ENCODE measurements at places on chromosomes 6 and 20.

GRCh38 chr6:74091136-74091793, 395.3 kb downstream of the CD109 start:
- peak; percentile 54 for DNase-seq

GRCh38 chr6:148596891-148597455, 149.9 kb upstream of the UST start:
- no peak for DNase-seq

DNA sequence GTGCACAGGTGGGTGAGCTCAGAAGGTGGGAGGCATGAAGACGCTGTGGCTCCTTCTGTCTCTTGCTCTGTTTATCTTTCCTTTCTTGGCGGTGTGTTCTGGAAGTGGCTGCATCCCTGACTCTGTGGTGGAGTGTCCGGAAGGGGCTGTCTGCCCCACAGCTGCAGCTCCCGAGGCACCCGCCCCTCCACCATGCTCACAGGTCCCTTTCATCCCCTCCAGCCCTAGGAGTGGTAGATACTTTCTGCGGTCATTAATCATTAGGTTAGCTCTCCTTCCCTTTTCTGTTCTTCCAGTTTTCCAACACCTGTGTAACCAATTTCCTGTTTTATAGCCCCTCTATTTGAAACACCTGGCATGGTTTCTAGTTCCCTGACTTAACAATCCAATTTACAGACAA, 65.6 kb downstream of the GJA10 start:
- no peak for DNase-seq

GRCh38 chr6:145964948-145965366, 799 bp upstream of the SHPRH start:
- DNase-seq, result no peak

DNA sequence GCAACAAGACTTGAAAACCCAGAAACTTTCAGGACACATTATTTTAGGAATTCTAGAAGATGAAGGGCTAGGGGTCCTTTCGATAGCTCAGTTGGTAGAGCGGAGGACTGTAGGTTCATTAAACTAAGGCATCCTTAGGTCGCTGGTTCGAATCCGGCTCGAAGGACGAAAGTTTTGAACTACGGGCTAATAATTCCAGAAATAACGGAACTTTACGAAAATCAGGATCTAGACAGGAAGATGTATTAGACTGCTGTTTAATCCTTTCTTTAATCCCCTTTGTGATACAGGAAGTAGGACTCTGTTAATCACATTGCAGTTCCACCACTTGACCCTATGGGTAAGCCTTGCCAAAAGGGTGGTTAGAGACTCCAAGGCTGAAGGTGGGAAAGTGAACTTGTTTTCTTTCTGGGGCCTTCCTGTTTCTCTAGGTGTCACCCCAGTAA, 21.2 kb upstream of the ABT1 start:
- DNase-seq, result no peak

- DNase-seq, result no peak
These were observed 12.0 kb downstream of the TTI1 start for GRCh38 chr20:38021087-38021772.

DNA sequence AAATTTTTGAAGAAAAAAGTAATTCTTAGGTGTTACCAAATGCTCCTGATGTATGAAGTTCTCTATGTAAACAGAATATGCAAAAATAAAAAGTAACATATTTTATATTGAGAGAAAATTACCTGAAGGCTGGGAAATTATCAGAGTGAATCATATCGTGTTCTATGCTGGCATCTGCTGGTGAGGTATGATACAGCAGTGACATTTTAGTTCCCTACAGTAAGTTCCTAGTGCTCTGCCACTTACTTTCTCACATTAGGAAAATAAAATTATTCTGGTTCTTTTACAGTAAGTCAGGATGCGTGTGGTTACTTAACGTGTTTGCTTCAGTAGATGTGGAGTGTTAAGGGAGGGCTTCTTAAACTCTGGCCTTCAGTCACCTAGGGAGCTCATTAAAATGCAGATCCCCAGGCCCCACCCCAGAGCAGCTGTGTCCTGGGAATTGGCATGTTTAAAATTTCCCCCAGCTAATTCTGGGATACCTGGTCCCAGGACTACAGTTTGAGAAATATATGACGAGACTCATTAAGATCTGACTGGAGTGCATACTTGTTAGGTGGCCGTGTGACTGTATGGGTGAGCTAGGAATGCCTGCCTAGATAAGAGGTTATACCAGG, 3.2 kb downstream of the ACTR5 start:
- no peak for DNase-seq

GRCh38 chr6:163444077-163444476, 29.6 kb downstream of the QKI start:
- DNase-seq, result no peak

- DNase-seq, result no peak
These were observed 138.0 kb upstream of the ARID1B start for GRCh38 chr6:156639009-156639721.

DNA sequence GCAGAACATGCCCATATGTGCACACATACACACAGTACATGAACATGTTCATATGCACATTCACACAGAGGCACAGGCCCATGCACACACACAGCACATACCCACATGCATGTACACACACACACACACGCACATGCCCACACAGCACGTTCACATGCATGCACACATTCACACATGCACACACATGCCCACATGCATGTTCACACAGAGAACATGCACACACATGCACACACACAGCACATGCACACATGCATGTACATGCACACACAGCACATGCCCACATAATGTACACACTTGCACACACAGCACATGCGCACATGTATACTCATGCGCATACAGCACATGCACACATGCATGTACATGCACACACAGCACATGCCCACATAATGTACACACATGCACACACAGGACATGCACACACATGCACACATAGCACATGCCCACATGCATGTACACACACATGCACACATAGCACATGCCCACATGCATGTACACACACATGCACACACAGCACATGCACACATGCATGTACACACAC, 25.9 kb downstream of the RNASET2 start:
- no peak for DNase-seq

GRCh38 chr20:1341561-1342265, 12.8 kb upstream of the SDCBP2 start:
- no peak for DNase-seq

DNA sequence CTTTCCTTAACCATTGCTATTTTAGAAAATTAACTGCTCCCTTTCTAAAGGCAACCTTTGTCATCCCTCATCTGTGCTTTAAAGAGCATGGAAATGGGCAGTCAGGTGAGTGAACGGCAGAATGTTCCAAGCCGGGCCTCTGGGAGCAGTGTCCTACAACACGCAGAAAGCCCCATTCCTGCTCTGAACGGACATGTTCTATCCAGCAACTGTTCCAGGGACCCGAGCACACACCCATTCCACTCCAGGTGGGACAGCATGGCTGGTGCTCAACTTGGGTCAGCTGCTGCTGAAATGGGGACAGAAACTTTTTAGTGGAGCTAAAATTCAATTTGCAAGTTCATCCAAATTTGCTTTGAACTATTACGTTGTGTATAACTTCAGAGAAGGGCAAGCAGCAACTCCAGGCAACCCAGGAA, 26.7 kb downstream of the DIDO1 start:
- DNase-seq, result no peak

DNA sequence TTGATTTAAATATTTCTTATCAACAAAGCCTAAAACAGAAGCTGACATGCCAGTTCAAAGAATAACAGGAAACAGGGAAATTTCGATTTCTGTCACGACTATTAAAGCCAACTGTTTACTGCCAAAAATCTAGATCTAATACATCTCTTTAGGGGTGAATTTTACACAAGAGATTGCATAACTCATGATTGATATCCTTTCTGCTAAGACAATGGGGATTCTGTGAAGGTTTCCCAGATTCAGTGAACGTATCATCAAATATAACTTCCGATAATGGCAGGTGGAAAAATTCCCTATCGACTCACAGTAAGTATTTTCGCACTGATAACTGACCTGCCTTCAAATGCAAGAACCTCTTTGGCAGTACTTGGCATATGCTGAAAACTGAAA, 42.9 kb downstream of the NHSL1 start:
- DNase-seq, result no peak

- peak; percentile 56 for DNase-seq
These were observed 30.6 kb upstream of the ZNF184 start for GRCh38 chr6:27503436-27504030.

GRCh38 chr20:905396-905961, 10.7 kb downstream of the ANGPT4 start:
- DNase-seq, result no peak

DNA sequence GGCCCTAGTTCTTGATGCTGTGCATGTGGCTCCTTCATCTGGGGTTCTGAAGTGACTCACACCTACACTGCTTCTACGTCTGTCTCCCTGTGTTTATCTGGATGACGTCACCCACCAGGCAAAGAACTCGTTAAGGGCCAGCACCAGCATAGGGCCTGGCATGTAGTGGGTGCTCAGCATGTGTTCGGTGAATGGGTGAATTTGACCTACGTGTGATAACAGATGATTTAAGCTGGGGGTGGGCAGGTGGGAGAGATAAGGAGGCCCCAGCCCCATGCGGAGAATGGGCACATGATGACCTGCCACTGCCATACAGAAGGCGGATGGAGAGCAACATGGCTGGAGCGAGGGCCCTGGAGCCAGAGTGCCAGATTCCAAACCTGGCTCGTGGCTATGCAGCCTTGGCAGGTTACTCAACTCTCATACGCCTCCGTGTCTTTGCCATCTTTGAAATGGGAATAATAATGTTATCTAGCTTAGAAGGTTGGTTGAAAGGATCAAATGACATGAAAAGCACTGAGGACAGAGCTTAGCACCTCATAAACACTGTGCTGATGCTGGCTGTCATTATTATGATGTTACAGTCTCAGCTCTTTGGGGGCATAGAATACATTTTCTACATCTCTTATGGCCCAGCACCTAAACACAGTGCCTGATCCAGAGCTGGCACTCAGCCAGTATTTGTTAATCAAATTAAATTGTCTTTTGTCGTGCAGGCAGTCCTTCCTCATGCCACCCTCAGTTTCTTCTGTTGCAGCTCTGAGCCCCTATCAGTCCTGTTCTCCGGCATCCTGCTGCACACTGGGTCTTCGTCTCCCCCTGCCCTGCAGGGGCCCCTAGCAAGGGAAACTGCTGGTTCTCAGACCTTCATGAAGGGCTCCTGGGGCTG, 39.6 kb downstream of the VEGFA start:
- DNase-seq, result peak; percentile 72

GRCh38 chr6:19268117-19268516, 569.1 kb upstream of the ID4 start:
- no peak for DNase-seq

- no peak for DNase-seq
These were observed 2.0 kb downstream of the XKR7 start for GRCh38 chr20:31969991-31970390.

DNA sequence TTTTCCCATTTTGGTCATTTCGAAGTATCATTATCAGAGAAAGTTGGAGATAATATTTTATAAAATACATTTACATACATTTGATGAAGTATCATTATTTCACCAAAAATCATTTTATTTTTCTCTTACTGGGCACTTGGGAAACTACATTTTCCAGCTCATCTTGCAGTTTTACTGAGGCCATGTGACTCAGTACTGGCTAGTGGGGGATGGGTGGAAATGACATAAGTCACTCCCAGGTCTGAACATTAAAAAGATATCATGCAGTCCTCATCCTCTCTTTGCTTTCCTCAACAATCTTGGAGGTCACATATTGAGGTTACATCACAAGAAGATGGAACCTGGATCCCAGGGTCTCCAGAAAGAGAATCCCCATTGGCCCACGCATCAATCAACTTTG, 84.1 kb downstream of the CD24 start:
- no peak for DNase-seq

- no peak for DNase-seq
These were observed 158.1 kb downstream of the UNC5CL start for GRCh38 chr6:40880906-40881305.

Measured in SHP77 (cell line).